ENCODE measurements at places on chromosomes 7 and 10. TPM values are rescaled to one million over a fixed set of nuclear protein-coding genes. Genes with fewer than 3 reads are reported as not detected.

DNA sequence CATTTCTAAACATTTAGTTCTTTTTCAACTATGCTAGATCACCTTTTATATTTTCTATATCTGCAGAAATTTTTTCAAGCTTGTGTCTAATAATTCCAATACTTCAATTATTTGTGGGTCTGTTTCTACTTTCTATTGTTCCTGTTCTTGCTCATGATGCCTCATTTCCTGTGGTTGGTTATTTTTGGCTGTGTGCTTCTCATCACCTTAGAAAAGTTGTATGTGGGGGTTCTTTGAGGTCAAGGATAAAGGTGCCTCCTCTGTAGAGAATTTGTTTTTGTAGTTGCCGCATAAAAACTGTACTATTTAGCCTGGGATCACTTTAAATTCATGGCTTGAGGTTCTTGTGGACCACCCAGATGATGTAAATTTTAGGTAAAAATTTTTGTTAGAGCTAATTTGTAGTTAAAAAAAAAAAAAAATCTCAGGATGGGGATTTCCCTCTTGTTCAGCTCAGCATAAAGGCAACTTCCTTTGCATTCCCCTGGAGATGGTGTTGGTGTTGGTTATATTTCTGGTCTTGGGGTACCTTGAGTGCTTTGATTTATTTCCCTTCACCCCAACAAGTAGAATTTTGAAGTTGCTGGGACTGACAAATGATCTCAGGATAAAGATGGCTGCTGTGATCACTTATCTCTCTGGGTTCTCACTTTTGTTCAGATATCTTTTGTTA lies 27.0 kb upstream of the JAZF1 start:
- DNase-seq = no peak

The SPDYE11 gene
- not detected for total RNA-seq

GRCh38 chr7:39042670-39043069 lies 65.0 kb downstream of the POU6F2 start:
- DNase-seq = no peak

- DNase-seq = no peak
Observed at GRCh38 chr7:94252124-94252523, 142.6 kb upstream of the COL1A2 start.

The SLC16A12 gene
- not detected for total RNA-seq

GRCh38 chr10:92290837-92291615 lies at the start of the genes CPEB3 and MARCHF5:
Gene CPEB3 (minus strand): TSS chr10:92291078. CDS start chr10:92240350, 50,728 bp downstream.
Gene MARCHF5 (plus strand): TSS chr10:92291167. CDS start chr10:92291495, 328 bp downstream.
- peak; percentile 78 for DNase-seq

- no peak for DNase-seq
Observed at GRCh38 chr7:150371996-150372270, 3.3 kb downstream of the REPIN1 start.

GRCh38 chr10:102458656-102459055 lies 7.3 kb upstream of the C10orf95 start:
- DNase-seq = no peak

- DNase-seq = no peak
Observed at GRCh38 chr7:35623381-35623780, 71.6 kb downstream of the HERPUD2 start.

GRCh38 chr7:90613088-90613498 lies 17.0 kb downstream of the CDK14 start:
- no peak for DNase-seq

GRCh38 chr7:105439174-105439893 lies 50.6 kb upstream of the SRPK2 start:
- DNase-seq = no peak
